ENCODE measurements at places on chromosomes 12 and 14.

DNA sequence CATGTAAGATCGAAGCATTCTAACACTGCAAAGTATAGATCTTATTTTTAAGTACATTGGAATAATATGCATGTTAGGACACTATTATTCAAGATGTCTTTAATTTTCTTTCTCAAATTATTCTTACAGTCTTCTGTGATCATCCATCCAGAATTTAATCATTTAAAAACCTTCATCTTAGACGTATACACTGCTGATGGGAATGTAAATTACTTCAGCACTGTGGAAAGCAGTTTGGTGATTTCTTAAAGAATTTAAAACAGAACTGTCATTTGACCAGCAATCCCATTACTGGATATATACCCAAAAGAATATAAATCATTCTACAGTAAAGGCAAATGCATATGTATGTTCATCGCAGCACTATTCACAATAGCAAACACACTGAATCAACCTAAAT lies 3.2 kb upstream of the RPS29 start:
- DNase-seq: no peak

GRCh38 chr12:42564556-42564955 lies 25.0 kb downstream of the PRICKLE1 start:
- no peak for DNase-seq

DNA sequence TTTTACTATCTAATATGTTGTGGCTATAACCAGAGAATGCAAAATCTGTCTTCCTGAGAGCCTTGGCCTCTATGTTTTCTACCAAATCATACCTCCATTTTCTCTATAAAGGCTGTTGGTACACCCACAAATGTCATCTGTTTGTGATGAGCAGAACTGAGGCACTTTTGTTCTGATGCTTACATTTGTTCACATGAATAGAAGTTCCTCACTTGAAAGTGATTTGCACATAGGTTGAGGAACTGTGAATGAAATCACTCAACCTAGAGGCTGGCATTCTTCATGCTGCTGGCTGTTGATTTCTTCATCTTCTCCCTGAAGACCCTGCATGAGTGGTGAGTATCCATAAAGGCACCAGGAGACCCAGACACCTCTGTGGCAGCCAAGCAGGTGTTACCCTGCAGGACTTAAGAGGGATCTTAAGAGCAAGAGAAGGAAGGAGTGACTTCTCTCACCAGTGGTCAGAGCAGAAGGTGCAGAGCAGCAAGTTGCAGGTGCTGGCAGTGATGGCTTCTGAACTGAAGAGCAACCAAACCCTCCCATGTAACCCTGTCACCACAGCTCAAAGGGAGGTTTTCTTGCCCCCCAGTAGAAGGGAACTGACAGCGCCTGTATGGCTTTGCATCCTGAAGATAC lies 110.3 kb downstream of the HMGA2 start:
- no peak for DNase-seq

DNA sequence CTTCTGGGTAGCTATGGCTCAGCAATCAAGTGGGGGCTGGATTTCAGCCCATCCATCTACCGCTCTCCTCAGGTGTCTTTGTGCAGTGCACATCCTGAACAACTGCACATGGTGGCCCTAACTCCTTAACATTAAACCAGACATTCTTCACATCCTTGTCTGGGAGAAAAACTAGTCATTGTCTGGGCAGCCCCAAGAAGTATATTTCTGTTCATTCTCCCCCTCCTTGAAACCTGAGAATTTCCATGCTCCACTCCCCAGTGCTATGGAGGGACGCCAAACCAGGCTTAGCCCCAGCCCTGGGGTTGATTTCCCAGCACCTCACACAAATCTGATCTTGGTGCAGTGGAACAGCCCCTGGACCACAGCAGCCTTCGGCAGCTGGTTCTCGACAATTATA lies 13.4 kb downstream of the MYL2 start:
- no peak for DNase-seq

DNA sequence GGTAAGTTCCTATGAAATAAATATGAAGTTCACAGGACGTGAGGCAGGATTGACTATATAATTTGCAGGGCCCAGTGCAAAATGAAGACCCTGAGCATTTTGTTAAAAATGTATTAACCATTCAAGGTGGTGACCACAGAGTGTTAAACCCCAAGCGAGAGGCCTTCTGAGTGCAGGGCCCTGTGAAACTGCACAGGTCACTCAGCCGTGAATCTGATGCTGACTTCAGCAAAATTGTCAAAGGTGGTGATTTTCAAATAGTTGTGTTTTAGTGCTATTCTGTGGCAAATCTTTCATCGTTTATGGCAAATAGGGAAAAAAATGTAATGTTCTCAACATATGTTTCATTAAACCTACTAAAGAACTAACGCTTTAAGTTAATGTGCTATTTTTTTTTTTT lies 334.0 kb upstream of the NAV3 start:
- no peak for DNase-seq

DNA sequence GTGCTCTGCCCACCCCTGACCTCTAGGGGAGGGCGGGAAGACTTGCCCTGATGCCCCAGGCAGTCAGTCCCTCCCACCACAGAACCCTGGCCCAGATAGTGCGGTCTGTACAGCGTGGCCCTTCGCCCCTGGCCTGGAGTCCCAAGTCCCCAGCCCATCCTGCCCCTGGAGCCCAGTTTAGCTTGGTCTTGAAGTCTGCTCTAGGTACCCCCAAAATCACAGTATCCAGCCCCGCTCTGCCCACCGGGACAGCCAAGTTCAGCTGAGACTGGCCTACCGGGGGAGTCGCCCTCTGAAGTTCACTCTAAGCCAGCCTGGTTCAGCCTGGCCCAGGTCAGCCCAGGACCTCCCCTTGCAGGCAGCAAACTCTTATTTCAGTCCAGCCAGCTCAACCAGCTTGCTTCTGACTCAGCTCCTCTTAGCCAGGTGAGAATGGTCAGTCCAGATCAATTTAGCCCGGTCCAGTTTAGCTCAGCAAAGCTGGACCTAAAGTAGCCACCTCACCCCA lies 75.9 kb downstream of the TMEM121 start:
- no peak for DNase-seq

- DNase-seq: no peak
Observed at GRCh38 chr12:129629901-129630300, 273.9 kb downstream of the TMEM132D start.

GRCh38 chr12:82242729-82243128 lies 115.5 kb downstream of the CCDC59 start:
- DNase-seq: no peak

DNA sequence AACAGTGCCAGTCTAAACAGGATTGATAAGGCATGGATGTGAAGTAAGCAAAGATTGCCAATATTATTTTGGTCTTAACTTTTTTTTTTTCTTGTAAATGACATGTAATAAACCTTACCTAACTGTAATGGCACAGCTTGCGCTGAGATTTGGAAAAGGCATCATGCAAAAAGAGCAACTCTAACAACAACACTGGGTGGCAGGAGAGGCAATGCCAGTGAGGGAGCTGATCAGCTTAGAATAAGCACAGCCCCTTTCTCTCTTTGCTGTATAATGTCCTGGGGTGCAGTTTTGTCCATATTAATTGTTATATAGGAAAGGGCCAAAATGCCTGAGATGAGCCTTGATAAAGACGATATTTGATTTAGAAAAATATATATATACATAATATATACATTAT lies 1589.7 kb upstream of the FLRT2 start:
- no peak for DNase-seq

DNA sequence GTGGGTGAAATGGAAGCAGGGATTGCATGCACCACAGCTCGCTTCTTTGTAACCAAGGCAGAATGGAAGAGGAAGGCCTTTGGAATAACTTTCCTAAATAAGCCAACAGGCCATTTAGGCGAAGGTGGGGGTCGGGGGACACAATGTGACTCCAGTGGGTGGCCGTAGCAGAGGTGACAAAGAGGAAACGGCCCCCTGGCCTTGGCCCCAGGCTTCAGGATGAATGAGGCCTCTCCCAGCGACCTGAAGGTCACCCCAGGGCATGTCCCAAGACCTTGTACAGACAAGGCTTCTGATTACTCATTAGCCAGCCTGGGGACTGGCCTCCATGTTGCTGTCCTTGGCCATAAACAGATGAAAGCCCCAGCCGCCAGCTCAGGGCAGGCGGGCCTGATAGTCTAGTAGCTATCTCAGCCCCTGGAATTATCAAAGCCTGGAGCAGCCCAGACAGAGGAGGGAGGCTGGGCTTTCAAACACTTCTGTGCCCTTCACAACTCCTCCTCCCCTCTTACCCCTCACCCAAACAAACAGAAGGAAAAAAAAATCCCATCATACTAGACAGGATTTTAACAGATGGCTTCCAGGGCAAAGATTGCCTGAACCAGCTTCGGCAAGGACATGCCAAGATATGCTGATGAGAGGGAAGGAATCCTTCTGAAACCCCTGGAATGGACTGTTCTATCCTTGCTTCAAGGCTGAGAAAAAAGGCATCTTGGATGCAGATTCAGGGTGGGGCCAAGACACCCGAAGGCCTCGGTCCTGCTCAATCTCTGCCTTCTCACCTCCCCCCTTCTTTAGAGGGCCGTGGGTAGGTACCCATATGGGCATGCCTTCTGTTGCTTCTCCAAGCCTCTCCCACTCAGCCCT lies 142.3 kb upstream of the PARP11 start:
- no peak for DNase-seq

DNA sequence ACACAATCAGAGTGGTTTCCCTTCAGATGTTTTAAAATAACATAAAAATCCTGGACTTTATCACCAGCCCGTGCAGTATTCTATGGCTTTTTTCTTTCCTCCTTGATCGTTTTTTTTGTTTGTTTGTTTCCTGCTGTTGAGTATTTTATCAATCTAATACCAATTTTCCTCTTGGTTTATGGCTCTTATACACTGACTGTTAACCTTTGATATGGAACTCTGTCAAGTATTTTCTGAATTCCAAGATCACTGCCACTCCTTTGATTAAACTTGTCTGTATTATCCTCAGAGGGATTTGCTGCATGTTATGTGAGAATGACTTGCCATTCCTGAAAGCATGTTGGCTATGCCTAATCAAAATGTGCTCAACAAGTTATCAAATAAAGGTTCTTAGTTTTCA lies 88.4 kb downstream of the PELI2 start:
- DNase-seq: no peak

GRCh38 chr14:31932675-31933074 lies 144.4 kb upstream of the ARHGAP5 start:
- DNase-seq: no peak

DNA sequence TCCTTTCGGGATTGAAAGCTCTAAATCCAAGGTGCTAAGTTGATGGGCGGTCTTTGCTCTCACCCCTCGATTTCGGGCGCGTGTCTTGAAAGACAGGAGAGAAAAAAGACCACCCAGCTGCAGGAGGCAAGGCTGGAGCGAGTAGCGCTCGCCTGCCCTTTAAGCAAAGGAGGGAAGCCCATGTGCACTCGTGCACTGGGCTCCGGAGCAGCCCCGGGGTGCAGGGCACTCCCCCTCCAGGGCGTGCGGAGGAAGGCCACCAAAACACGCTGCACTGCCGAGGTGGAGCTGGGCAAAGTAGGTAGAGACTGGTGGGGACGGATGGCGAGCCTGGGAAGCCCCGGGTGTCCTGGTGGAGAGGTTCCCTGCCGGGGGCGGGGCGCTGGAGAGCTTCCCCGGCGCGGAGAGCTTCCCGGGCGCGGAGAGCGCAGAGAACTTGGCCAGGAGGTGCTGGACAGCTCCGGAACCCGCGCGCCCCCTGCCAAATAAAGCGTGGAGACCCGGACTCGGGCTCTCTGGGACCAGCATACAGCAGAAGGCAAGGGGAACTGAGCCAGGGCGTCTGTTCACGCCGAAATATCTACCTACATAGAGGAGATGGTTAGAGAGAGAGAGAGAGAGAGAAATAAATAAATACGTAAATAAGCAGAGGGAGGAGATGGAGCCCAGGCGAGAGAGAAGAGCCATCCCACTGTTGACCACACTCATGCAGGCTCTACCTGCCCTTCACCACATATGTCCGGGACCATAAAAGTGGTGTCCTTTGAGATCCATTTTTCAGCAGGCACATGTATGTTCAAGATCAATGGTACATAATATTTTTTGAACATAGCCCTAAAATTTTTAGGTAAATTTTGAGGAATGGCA lies 662 bp upstream of the NELL2 start:
- DNase-seq: peak; percentile 59

DNA sequence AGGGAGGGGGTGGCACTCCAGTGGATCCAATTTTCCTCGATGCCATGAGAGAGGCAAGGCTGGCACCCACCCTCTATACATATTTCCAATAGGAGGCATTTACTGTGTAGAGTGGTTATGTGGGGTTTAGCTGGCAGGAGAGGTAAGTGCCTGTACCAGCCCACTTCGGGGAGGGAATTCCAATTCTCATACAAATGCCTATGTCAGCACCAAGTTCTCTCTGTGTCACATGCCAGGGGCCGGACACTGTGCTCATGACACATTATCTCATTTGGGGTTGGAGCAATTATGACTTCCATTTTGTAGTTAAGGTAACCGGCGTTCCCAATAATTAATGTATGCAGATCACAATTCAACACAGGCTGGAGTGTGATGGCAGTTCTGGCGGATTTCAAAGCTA lies 284.3 kb downstream of the KSR2 start:
- no peak for DNase-seq

- no peak for DNase-seq
Observed at GRCh38 chr14:21346532-21347135, 37.2 kb downstream of the SUPT16H start.

DNA sequence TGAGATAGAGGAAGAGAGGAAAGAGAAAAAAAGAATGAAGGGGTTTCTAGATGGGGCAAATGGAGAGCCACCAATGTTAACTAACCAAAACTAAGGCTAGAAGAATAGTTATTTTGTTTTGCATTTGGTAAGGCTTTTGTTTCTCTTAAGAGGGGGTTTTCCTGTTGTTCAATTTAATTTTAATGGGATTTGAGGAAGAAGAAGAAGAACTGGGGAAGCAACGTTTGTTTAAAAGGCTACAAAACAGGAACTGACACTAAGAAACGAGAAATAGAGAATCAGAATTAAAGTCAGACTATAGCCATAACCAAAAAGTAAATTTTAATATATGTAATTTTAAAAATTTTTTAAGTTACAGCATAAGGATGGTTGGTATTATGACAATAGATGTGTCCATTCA lies 13.7 kb downstream of the TXNDC16 start:
- no peak for DNase-seq

- DNase-seq: no peak
Observed at GRCh38 chr14:95155045-95155444, 2.3 kb downstream of the DICER1 start.

DNA sequence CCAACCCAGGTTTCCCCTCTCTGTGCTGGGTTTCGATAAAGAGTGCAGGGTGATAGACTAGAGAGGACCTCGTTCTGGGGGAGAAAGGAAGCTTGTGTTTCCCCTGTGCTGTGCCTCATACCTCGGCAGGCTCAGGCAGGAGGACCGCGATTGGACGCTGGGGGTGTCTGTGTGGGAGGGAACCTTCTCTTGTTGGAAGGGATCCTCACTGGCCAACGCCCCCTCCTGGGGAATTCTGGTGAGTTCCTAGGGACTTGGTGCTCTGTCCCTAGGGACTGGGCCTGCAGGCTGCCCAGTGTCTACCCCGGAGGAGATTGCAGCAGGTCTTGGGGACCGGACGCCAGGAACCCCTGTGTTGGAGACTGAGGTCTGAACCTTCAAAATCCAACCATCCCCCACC lies 157.4 kb upstream of the PRMT8 start:
- no peak for DNase-seq

- DNase-seq: peak; percentile 53
Observed at GRCh38 chr12:113261847-113262470, 40.7 kb downstream of the TPCN1 start.

- DNase-seq: no peak
Observed at GRCh38 chr12:51171884-51172514, 936 bp downstream of the TFCP2 start.
